ENCODE measurements at places on chromosomes 7 and 10. TPM values are rescaled to one million over a fixed set of nuclear protein-coding genes. Genes with fewer than 3 reads are reported as not detected.

The CUZD1 gene
- 0.67 TPM for total RNA-seq

The GCK gene
- total RNA-seq, result 3.1 TPM

The METTL2B gene
- total RNA-seq, result 29.8 TPM

The NOS3 gene
- total RNA-seq, result 0.50 TPM

The NUTM2A gene
- total RNA-seq, result 3.6 TPM

The PON1 gene
- not detected for total RNA-seq

The IGFBP1 gene
- total RNA-seq, result not detected

The UCMA gene
- total RNA-seq, result not detected

The CFAP43 gene
- total RNA-seq, result 0.94 TPM

The C1QL3 gene
- total RNA-seq, result 1.4 TPM

The ERVW-1 gene
- 0.92 TPM for total RNA-seq

The PNPLA8 gene
- 50.4 TPM for total RNA-seq

The NPC1L1 gene
- not detected for total RNA-seq

The GBX1 gene
- total RNA-seq, result 1.5 TPM

The THSD7A gene
- total RNA-seq, result 1.3 TPM

The PDCD11 gene
- total RNA-seq, result 56.0 TPM

The FOXK1 gene
- total RNA-seq, result 22.9 TPM

The EVX1 gene
- 0.85 TPM for total RNA-seq

The TAS2R39 gene
- 0.28 TPM for total RNA-seq

The TFEC gene
- total RNA-seq, result 2.6 TPM

The FGL2 gene
- 0.56 TPM for total RNA-seq

The NMT2 gene
- total RNA-seq, result 13.1 TPM

The MACROH2A2 gene
- total RNA-seq, result 7.8 TPM

The TLX1 gene
- total RNA-seq, result 0.05 TPM

The PON3 gene
- total RNA-seq, result not detected

The OR6V1 gene
- total RNA-seq, result not detected

The LIPJ gene
- total RNA-seq, result 0.36 TPM

The DYNC1I1 gene
- total RNA-seq, result 22.4 TPM

The ADRA2A gene
- total RNA-seq, result 1.5 TPM

The TACR2 gene
- 1.2 TPM for total RNA-seq

The SLC16A9 gene
- total RNA-seq, result 28.8 TPM

The NYAP1 gene
- 15.7 TPM for total RNA-seq

The NODAL gene
- not detected for total RNA-seq

The LIPK gene
- total RNA-seq, result not detected

The STEAP4 gene
- total RNA-seq, result 0.21 TPM

The ATG9B gene
- 2.2 TPM for total RNA-seq

The THNSL1 gene
- 6.4 TPM for total RNA-seq

The RAPGEF5 gene
- total RNA-seq, result 20.8 TPM

The HIPK2 gene
- total RNA-seq, result 59.9 TPM

The IDE gene
- total RNA-seq, result 42.8 TPM

The NXPH1 gene
- total RNA-seq, result 3.5 TPM

The NPFFR1 gene
- 0.15 TPM for total RNA-seq

The ANXA8 gene
- total RNA-seq, result 0.44 TPM

The HMX2 gene
- total RNA-seq, result 0.16 TPM

The IFIT3 gene
- 47.5 TPM for total RNA-seq

All from motor neuron (in vitro differentiated cells).